ENCODE measurements at places on chromosomes 11 and 22.

GRCh38 chr22:19656541-19657251, 57.6 kb upstream of the SEPTIN5 start:
- no peak for DNase-seq

GRCh38 chr11:72842126-72842525, 27.9 kb downstream of the ATG16L2 start:
- no peak for DNase-seq

- DNase-seq: no peak
These were observed 40.0 kb downstream of the DCUN1D5 start for GRCh38 chr11:103051981-103052380.

DNA sequence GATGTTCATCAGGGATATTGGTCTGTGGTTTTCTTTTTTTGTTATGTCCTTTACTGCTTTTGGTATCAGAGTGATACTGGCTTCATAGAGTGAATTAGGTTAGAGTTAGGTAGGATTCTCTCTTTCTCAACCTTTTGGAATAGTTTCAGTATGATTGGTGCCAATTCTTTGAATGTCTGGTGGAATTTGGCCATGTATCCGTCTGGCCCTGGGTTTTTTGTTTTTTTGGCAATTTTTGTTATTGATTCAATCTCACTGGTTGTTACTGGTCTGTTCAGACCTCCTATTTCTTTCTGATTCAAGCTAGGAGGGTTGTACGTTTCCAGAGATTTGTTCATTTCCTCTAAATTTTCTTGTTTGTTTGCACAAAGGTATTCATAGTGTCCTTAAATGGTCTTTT, 54.4 kb downstream of the ATXN10 start:
- DNase-seq: no peak

GRCh38 chr22:11042116-11042515, 4485.9 kb upstream of the OR11H1 start:
- DNase-seq: no peak

DNA sequence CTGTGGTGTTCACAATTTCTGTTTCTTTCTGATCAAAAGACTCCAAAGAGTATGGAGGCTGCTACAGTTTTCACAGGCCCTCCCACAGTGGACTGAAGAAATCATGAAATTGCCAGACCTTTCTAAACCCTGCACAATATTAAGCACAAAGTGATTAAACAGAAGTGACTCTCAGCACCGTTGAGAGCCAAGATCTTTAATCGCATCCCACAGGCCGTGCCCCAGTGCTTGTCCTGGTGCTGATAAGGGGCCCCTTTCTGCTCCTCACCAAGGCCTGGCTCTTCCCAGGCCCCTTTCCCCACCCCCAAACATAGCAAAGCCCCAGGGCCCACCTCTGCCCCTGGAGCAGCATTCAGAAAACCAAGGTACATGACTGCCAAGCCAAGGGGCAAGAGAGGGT, 57.4 kb upstream of the BMAL1 start:
- no peak for DNase-seq

GRCh38 chr11:1107316-1108245, 32.9 kb downstream of the MUC2 start:
- no peak for DNase-seq

- no peak for DNase-seq
These were observed 41.9 kb downstream of the BCR start for GRCh38 chr22:23222033-23222792.

DNA sequence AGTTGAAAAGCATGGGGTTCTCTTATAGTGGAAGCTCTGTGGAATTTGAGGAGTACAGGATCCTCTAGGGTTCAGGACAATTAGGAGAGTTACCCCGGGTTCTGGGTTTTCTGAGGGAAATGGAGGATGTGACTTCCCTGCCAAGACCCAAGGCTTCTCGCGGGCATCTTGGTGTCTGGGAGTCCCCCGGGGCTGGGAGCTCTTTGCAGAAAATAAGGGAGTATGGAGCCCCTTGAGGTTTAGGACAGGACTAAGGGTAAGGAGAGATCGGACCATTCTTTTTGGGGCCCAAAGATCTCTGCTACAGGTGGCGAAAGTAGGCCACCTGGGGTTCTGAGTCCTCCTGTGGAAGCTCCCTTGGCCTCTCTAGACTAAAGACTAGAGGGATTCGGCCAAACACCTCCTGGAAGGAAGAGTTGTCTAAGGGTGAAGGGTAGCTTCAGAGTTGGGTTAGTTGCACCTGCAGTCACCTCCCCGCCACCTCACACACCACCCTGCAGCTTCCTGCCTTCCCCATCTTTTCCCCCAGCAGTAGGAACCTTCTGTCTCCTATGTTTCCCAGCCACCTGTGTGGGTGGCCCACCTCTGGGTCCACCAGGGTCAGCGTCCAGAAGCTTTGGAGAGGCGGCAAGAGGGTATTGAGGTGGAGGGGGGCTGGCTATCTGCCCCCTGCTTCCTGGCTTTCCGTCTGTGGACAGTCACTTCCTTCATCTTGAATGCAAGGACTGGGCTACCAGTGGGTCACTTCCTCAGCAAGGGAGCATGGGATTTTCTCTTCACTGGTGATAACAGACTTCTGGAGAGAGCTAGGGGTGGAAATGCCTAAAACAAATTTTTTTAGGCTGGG, 908 bp downstream of the LIMK2 start:
- no peak for DNase-seq

DNA sequence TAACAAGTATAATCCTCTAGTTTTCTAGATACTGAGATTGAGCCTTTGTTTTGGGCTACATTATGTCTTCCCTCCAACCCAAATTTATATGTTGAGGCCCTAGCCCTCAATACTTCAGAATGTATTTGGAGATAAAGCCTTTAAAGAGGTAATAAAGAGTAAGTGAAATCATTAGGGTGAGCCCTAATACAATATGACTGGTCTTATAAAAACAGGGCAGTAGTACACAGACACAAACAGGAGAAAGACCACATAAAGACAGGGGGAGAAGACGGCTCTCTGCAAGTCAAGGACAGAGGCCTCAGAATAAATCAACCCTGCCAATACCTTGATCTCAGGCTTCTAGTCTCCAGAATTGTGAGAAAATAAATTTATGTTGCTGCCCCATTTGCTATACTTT, 6.3 kb downstream of the OR10V1 start:
- DNase-seq: no peak

DNA sequence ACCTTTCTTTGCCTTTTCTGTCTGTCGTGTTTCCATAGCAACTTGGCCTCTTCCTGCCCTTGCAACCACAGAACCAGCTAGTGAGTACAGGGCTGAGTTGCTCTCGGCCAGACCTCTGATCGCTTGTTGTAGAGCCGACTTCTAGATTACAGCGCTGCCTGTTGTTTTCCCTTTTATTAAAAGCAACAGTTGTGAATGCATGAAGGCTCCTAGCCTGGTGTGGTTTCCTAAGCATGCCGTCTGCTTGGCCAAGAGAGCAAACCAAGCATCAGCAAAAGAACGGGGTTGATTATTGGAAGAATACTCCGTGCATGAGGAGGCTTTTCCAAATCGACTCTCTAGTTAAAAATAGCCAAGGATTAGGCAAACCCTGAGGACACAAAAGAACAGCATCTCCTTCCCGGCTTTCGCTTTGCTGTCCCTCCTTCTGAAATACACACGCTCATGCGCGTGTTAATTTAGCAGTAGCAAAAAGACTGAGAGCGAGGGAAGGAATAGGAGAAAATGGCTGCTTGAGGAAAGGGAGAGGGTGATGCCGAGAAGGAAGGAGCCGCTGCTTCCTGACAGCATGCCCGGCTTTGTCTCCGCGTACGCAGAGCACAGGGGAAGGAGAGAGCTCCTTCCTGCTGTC, 71.5 kb upstream of the TTC12 start:
- no peak for DNase-seq

- no peak for DNase-seq
These were observed 88.6 kb downstream of the SNX19 start for GRCh38 chr11:130827451-130828377.

GRCh38 chr22:43812890-43813289, 785 bp upstream of the EFCAB6 start:
- DNase-seq: no peak

- DNase-seq: no peak
These were observed 62.6 kb downstream of the PRCP start for GRCh38 chr11:82837650-82838049.

GRCh38 chr22:27075891-27076290, 418.5 kb downstream of the MIAT start:
- no peak for DNase-seq

DNA sequence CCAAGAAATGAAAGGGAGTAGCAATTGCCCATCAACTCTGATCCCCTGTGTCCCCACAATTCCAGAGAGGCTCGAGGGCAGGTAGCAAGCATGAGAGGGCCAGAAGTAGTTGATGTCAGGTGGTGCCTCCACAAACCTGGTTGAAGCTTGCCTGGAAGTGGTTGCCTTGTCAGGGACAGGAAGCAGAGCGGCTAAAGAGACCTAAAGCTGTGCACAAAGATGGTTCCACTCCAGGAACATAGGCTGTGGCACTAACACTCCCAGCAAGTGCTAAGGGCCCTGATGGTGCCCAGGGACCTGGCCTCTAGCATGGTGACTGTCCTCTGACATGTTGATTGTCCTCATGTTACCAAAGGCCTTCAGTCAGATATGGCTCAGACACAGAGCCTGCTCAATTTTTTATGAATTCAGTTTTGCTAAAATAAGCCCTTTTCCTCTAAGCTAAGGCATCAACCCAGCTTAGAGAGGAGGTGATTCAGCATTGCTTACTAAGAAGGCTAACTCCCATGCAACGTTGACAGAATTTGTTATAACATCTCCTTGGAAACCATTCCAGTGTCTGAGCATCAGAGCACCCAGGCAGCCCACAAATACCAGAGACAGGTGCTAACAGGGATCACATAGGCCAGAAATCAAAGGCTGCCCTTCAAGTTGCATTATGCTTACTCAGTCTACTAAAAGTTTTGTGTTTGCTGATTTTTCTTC, 196.3 kb upstream of the ARHGAP20 start:
- DNase-seq: no peak

DNA sequence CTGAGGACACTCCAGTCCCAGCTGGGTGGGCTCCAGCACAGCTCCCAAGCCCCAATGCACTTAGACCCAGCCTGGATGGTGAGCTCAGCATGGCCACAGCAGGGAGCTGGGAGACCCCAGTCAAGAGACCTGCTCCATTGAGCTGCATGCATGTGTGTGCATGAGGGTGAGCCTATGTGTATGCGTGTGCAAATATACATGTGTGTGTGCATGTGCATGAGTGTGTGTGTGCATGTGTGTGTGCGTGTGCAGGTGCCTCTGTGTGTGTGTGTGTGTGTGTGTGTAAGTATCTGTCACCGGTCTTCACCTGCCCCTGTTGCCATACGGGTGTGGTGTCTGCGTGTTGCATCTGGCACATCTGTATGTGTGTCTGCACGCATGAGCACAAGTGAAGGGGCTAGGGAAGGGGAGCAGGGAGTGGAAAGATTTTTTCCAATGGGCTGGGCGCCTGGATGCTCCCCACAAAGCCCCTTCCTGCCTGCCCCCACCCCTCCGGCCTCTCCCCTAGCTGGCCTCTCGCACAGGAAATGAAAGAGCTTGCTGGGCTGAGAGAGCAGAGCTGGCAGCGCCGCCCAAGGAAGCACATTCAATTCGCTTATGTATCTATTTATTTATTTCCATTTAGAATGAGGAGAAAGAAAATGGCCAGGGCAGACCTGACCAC, 4.1 kb downstream of the TSPAN32 start:
- DNase-seq: no peak

GRCh38 chr11:66936311-66936711, 21.9 kb downstream of the PC start:
- no peak for DNase-seq

- DNase-seq: no peak
These were observed 68.3 kb downstream of the NCAPD3 start for GRCh38 chr11:134155456-134155855.

GRCh38 chr22:43744700-43745410, 67.2 kb downstream of the EFCAB6 start:
- DNase-seq: no peak

GRCh38 chr11:3227568-3228444, 4.4 kb downstream of the MRGPRE start:
- no peak for DNase-seq

GRCh38 chr11:11814614-11815452, 26.9 kb upstream of the USP47 start:
- DNase-seq: no peak

GRCh38 chr11:128184981-128185380, 402.4 kb downstream of the ETS1 start:
- no peak for DNase-seq

- DNase-seq: no peak
These were observed 20.7 kb downstream of the FZD4 start for GRCh38 chr11:86934582-86934900.

GRCh38 chr11:116829525-116830183, at the start of gene APOC3:
Gene APOC3, plus strand, starts transcription at chr11:116829907. Its CDS starts 676 bp downstream, at chr11:116830583.
- no peak for DNase-seq

DNA sequence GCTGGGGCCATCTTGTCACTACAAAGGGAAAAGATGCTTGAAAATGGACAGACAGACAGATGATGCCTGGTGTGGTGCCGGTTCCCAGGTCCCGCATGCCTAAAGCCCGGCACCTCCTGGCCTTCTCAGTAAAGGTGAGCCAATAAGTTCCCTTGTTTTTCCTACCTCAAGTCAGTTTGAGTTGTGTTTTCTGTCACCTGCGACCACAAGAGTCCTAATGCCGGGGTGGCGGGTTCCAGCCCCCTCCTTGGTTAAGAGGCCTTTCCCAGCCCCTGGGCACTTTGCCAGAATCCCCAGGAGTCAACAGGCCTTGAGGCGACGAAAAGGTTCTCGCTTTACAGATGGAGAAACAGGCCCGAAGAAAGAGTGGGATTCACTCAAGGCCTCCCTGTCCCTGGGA, 9.0 kb downstream of the FGF19 start:
- no peak for DNase-seq

- DNase-seq: no peak
These were observed 786 bp upstream of the ANKRD42 start for GRCh38 chr11:83192606-83193245.

GRCh38 chr11:68978626-68978930, 2.2 kb downstream of the MRGPRD start:
- DNase-seq: no peak

- DNase-seq: no peak
These were observed 272.5 kb downstream of the SBF2 start for GRCh38 chr11:10021563-10021962.

DNA sequence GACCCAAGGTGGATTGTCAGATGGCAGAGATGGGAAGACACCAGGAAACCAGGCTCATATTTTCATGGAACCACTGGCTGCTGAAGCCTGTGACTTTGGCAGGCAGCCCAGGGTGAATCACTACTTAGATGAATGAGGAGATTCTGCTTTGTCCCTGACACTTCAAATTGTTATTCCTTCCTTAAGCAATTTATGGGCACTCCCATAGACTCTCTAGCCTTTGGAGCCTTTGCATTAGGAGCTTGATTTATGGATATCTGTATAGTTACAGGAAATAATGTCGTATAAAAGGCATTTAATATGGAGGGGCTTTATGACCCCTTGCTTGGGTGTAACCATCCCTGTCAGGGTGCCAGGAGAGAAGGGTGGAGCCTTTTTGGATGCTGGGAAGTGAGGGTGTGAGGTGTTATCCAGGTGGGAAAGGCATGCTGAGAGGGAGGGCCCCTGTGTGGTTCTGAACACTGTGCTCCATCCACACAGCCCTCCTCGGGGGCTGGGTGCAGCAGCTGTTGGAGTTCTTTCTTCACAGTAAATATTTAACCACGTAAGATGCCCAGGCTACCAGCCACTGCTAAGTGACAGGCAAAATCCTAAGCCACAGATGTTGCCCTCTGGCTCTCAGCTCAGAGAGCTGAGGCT, 35.3 kb downstream of the IL18 start:
- DNase-seq: no peak

GRCh38 chr11:115884800-115885534, 380.8 kb upstream of the CADM1 start:
- DNase-seq: no peak

GRCh38 chr22:48440176-48440575, 1387.5 kb downstream of the BRD1 start:
- DNase-seq: no peak
